A549 treated with dexamethasone at 1 μM for 4 hours (cell line): ENCODE measurements at places on chromosomes 4 and X. TPM values are rescaled to one million over a fixed set of nuclear protein-coding genes. Genes with fewer than 3 reads are reported as not detected.

Gene DYNLT3
- total RNA-seq, result 15.2 to 18.5 TPM (median 15.7 TPM) in 5 replicates

Gene FGA
- total RNA-seq, result 20.0 to 25.7 TPM (median 20.2 TPM) in 5 replicates

Gene ITIH6
- total RNA-seq, result 0.01 TPM in 1 of 5 replicates, not detected in the others

Gene SYTL4
- total RNA-seq, result 2.3 to 4.1 TPM (median 3.2 TPM) in 5 replicates

Gene PDCL2
- total RNA-seq, result not detected in 5 replicates

Gene HGFAC
- total RNA-seq, result 0.09 to 0.22 TPM (median 0.19 TPM) in 5 replicates
